Stimulated activated CD4-positive, alpha-beta T cell treated with anti-CD3 and anti-CD28 coated beads, Interleukin-4, amount 100 ng/mL, for 48 hours (primary cell): ENCODE measurements at places on chromosomes 3 and 15.

DNA sequence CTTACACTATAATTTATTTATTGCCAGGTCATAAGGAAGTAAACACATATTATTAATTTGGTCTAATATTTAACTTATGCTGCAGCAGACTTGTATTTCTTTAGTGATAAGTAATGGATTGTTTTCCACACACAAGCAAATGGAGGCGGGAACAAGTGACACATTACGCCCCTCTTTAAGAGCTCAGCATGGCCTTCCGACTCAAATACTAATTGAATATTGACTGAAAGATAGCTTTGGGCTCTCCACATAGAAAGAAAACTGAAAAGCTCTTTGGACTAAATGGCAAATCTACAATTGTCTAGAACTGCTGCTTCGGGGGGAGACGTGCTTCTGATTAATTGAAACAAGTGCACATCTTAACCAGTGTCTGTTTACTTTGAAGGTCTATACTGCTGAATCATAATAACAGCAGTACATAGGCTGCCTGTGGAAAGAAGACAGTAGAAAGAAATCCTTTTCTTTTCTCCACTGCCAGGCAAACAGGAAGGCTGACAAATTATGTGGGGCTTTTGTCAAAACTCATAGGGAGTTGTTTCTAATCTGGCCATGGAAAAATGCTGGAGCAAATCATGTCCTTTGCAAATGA lies 15.9 kb downstream of the CADPS start:
- DNase-seq = no peak

DNA sequence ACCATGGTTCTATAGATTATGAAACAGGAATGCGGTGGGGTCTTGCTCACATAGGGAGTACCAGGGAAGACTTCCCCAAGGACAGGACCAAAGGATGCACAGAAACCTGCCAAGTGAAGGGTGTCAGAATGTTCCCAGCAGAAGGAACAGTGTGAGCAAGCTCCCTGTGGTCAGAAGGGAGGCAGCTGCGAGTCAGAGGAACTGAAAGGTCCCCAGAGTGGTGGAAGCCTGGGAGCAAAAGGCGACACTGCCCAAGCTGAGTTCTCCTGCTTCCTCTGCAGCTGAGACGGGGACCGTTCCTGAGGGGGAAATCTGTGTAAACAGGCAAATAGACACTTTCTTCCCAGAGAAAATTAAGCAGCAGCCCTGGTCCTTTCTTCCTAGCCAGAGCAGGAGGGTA lies 14.2 kb upstream of the SLC6A6 start:
- DNase-seq = no peak

GRCh38 chr15:70379134-70379533 lies 281.4 kb upstream of the TLE3 start:
- no peak for DNase-seq

- no peak for DNase-seq
Observed at GRCh38 chr3:138375447-138375846, 27.1 kb downstream of the MRAS start.

GRCh38 chr3:2166552-2166951 lies 67.9 kb downstream of the CNTN4 start:
- no peak for DNase-seq

GRCh38 chr15:73233623-73234022 lies 135.1 kb downstream of the HCN4 start:
- DNase-seq = no peak

DNA sequence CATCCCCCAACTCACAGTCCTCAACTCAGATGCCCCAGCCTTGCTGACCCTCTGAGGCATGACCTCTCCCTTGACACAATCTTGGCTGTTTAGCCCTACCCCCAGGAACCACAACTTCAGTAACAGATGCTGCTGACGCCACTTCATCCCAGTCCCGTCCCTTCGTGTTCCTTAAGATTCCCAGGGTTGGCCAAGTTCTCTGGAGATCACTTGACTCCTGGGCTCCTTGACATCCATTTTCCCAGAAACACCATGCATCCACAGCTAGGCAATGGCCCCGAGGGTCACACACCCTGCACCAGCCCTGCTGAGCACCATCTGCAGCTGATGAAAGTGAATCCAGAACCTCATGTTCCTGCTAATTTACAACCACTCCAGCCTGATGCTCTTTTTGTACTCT lies 6.9 kb downstream of the RTP2 start:
- DNase-seq = no peak

- DNase-seq = no peak
Observed at GRCh38 chr15:45641374-45641781, 6.5 kb downstream of the SQOR start.

DNA sequence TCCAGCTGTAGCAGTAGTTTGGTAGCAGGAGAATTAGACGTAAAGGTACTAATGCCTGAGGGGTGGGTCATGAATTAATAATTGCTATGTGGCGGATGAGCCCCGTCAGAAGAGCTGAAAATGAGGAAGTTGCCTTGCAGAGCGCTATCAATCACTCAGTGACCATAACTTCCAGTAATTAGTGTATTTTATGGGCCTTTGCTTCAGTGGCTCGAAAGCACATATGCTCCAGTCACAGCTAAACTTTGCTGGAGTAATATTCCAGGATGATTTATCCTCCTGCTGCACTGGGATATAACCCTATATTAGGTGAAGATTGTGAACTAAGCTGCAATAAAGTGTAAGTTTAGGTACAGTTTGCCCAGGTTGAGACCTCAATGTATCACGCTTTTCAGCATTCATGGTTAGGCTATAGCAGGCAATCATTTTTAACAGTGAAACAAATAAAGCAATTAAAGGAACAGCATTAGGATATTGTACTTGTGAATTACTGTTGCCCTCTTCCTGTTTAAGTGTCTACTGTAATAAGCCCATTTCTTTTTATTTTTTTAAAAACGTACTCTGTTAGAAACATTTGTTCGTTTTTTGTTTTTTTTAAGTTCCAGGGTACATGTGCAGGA lies 104.6 kb upstream of the SKOR1 start:
- no peak for DNase-seq
